Activated CD8-positive, alpha-beta memory T cell treated with anti-CD3 and anti-CD28 coated beads, Interleukin-2, amount 50 U/mL, for 48 hours (primary cell): ENCODE measurements at places on chromosomes 13 and 19.

- no peak for DNase-seq
Measured at GRCh38 chr13:80215368-80215767, 125.6 kb downstream of the SPRY2 start.

GRCh38 chr19:48554385-48555091, 2.6 kb downstream of the SULT2B1 start:
- DNase-seq, result no peak

GRCh38 chr13:113022391-113022744, 53.4 kb downstream of the MCF2L start:
- DNase-seq, result no peak

- DNase-seq, result no peak
Measured at GRCh38 chr13:27309967-27310598, 39.5 kb downstream of the RASL11A start.

DNA sequence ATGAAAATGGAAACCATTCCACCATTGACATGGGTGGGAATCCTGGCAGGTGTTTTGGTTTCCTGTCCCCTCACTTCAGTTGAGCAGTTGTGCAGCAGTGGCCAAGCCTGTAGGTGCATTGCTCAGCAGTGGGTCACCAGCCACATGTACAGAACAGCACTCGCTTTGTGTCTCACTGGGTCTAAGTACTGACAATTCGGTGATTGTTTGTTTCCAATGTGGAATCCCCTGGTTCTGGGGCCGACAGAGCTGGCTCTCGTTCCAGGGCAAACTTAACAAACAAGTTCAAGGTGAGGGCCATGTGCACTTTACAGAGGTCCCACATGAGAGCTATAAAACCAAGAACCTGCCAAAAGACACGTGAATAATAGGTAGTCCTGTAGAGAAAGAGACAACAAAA, 54.1 kb upstream of the SPATA13 start:
- DNase-seq, result no peak

DNA sequence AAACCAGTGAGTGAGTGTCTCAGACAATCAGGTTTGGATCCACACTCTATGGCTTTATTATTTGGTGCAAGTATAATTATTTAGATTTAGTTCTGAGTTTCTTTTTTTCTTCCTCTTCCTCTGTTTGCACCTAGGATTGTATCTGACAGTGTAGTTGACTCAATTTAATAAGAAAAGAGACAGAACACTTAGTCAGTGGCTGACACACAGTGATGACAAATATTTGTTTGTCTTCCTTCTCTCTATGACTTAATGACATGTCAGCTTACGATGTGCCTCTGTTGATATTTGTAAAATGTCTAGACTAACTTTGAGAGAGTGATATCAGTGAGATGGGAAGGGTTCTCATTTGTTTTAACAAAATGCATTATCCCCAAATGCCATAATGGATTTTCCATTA, 129.5 kb upstream of the SLC10A2 start:
- no peak for DNase-seq

DNA sequence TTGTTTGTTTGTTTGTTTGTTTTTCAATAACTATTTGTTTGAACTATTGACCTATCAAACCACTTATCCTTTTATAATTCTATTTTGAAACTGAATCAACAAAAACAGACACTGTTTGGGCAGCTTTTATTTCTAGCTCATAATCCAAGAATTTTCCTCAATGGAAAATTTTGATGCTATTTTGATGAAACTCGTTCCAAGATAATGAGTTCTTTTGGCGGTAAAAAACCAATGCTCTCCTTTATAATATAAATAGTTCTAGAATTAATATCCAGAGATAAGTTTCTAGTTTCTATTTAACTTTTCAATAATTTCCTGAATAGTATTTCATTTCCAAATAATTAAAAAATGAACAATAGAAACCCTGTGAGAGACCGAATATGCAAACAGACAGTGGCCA, 146.5 kb upstream of the EDNRB start:
- no peak for DNase-seq

DNA sequence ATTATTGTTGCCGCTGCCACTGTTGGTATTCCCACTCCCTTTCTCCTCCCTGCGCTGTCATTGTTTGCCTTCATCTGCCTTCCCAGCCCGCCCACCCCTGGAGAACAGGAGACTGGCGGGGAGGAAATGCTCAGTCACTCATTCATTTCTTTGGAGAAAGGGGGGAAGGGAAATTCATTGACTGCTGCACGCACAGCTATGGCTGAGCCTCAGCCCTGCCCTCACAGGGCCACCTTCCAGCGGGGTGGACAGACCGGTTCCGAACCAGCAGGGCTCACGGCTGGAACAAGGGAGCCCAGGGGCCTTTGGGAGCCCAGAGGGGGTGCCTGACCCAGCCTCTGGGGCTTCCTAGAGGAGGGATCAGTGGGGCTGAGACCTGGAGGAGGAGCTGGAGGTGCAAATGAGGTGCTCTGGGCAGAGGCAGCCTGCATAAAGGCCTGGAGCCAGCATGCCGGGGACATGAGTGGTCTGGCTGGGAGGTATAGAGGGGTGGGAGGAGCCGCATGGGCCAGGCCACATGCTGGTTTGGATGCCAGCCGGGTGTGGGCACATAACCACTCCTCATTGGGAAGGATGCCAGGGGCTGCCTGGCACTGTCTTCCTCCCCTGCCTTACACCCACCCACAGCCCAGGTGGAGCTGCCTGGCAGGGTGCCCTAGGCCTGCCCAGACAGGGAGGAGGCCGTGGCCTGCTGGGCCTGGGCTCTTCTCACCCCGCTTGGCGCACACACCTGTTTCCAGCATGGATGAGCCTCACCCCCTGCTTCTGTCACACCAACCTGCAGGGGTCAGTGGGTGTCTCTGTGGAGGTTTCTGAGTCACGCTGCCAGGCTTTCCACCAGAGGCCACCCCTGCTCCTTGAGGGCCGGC, 26.8 kb downstream of the PPP5C start:
- peak; percentile 46 for DNase-seq

DNA sequence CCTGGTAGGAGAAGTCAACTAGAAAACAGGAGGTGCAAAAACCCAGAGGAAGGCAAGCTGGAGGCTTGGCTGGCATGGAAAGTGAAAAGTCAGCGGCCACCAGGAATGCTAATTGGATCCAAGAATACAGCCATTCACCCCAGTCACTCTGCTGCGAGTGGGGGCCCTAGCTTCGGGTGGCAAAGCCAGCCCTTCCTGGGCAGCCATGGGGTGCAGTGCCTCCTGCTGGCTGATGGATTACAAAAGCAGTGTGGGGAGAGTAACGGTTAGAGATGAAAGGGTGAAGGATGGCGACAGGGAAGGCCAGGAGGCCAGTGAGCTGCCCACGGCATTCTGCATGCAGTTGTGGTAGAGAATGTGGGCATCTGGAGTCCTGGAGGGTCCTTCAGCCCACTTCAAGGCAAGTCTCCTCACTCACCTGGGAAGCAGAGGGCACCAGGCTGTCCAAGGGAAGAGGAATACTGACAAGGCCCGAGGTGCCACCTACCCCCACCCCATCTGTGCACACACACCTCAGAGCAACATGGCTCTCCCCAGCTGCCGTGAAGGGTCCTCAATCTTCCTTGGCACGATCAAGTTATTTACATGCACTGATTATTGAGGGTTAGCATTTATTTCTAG, 20.3 kb upstream of the EPHX3 start:
- DNase-seq, result no peak

- DNase-seq, result no peak
Measured at GRCh38 chr13:60590800-60591747, 194.1 kb downstream of the TDRD3 start.

- DNase-seq, result no peak
Measured at GRCh38 chr19:5154799-5155426, 185.7 kb downstream of the PTPRS start.
